Activated naive CD8-positive, alpha-beta T cell treated with anti-CD3 and anti-CD28 coated beads for 36 hours (primary cell): ENCODE measurements at places on chromosomes 6 and 20. TPM values are rescaled to one million over a fixed set of nuclear protein-coding genes. Genes with fewer than 3 reads are reported as not detected.

GRCh38 chr6:7239590-7239948 is 73.4 kb downstream of the SSR1 start:
- no peak overlapping the region for H3K27ac ChIP-seq
- H3K4me3 ChIP-seq, result no peak overlapping the region
- no peak for DNase-seq
- H3K4me1 ChIP-seq, result peaks cover 21% of the 10 kb centered on the region

DNA sequence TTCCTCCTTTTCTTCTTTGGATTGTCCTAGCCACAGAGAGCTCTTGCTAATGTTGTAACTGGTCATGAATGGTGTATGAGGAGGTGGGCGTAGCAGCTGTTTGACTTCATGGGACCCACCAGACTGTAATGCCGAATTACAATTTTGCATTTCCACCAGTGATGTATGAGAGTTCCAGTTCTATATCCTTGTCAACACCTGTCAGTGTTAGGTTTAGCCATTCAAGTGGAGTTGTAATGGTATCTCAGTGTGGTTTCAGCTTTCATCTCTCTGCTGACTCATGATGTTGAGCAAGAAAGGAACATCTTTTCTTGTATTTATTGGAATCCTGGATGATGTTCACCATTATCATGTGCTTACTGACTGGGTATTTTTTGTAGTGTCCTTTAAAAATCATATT is 5.1 kb downstream of the IGF2R start:
- peak overlapping the region; percentile 76 for H3K27ac ChIP-seq
- no peak for DNase-seq
- H3K4me1 ChIP-seq, result peaks cover 82% of the 10 kb centered on the region
- peaks cover 46% of the 10 kb centered on the region for H3K36me3 ChIP-seq

DNA sequence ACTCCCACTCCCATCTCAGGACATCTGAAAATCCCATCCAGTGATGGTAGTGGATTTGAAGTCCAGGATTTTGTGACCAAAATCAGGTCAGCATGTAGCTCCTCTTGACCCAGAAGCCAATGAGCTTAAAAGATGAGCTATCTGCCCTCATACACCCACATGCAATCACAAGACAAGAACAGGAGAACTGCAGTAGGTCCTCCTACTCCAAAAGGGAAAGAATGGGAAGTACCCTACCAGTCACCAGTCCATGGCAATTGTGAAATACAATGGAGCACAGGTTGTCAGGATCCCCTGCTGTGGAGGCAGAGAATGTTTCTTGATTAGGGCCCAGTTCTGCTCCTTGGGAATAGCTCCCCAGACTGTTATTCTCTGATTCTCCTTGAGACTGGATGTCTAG is 347.3 kb upstream of the CNR1 start:
- no peaks in the 10 kb centered on the region for H3K4me1 ChIP-seq
- peaks cover 4% of the 10 kb centered on the region for H3K27me3 ChIP-seq
- no peak for DNase-seq
- no peak overlapping the region for H3K27ac ChIP-seq

DNA sequence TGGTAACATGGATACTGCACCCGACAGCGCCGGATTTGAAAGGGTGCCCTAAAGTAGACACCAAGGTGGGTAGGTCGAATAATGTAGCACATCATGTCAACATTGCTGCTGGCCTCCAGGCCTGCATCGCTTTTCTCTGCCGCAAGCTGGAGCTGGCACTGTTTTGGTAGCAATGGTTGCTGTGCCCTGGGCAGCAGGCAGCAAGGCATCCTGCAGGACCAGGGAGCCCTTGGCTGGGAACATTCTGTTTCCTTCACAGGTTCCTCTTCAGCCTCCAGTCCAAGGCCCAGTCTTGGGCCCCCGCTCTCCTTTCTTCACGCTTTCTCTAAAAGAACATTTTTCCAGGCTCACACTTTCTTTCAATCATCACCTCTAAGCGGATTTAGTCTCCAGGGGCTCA is 365.8 kb upstream of the JARID2 start:
- H3K4me1 ChIP-seq, result peaks cover 43% of the 10 kb centered on the region
- DNase-seq, result no peak
- no peaks in the 10 kb centered on the region for H3K27me3 ChIP-seq
- H3K27ac ChIP-seq, result no peak overlapping the region
- no peak overlapping the region for H3K4me3 ChIP-seq

DNA sequence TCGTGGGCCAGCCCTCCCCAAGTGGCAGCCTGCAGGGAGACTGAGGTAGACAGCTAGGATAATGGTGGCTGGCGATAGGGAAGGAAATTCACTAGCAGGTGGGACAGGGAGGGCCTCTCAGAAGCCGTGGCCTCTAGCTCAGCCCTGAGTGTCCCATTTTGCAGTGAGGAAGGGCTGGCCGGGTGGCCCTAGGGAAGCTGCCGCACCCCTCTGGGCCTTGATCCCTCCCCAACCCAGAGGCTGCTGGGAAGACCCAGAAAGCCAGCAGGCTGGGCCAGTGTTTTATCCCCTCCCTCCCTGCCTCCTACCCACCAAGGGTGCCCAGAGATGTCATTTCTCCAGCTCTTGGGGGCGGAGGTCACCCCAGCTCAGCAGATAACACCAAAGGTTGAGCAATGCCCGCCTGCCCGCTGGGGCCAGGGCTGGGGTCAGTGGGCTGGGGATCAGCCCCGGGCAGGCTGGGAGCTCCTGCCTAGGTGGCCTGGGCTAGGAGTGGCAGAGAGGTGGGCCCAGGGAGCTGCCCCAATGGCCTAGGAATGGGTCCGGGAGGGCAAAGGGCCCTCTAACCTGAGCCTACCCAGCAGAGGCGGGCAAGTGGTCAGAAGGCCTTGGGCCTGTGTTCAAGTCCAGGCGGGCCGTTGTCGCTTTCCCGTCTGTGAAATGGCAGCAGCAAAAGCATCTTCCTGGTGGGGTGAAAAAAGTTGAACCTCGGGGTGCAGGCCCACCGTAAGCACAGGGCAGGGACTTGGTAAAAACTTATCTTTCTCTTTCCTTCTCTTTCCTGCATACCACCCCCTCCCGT is 1.6 kb upstream of the CEBPB start:
- H3K27ac ChIP-seq, result peak overlapping the region; percentile 59
- H3K27me3 ChIP-seq, result peaks cover 16% of the 10 kb centered on the region
- no peak overlapping the region for H3K4me3 ChIP-seq
- DNase-seq, result no peak

DNA sequence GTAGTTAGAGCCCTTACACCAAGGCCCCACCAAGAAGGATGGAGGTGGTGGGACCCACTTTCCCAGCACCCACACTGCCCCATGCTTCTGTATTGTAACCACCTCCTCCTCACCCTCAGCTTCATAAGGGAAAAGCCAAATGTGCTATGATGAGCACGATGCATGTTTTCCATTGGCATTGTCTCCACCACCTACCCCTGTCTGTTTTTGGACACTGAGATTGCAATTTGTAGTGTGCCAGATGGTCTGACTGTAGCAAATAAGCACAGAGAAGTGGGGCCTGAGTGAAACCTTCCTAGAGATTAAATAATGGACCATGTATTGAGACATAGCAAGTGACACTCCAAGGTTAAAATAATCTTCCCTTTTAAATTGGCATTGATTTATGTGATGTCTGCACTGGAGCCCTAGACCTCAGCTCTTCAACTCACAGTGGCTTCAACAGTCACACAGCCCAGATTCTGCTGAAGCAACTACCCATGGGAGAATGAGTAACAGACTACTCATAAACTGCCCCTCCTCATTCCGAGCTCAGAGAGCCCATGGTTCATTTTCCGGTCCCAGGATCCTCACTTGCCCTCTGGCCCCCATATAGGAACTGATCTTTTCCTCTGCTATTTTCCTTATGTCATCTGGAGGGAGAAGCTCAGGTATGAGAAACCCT is 177.9 kb downstream of the COL9A1 start:
- no peaks in the 10 kb centered on the region for H3K36me3 ChIP-seq
- no peak overlapping the region for H3K27ac ChIP-seq

MAFB gene
- not detected for total RNA-seq

FAM83B gene
- total RNA-seq, result not detected

DDX43 gene
- total RNA-seq, result 0.39 TPM

DNA sequence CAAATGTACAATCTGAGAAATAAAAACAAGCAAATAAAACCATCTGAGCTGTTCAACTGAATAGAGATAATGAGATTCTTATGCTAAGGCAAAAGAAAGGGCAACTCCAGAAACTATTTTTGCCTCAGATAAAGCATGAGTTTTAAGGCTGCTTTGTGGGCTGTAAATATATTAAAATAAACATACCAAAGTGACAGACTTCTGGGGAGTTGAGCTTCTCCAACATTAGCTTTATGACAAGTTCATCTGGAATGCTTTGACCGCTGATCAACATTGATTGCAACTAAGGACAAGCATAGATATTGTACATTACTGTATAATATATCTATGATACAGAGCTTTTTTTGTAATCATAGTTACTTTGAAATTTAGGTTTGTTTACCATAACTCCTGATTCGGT is 19.3 kb downstream of the AK9 start:
- DNase-seq, result no peak
- no peaks in the 10 kb centered on the region for H3K4me1 ChIP-seq
- H3K27me3 ChIP-seq, result no peaks in the 10 kb centered on the region
- no peak overlapping the region for H3K27ac ChIP-seq

HLA-F gene
- 178 TPM for total RNA-seq

MTCH1 gene
- 103 TPM for total RNA-seq

- peaks cover 3% of the 10 kb centered on the region for H3K36me3 ChIP-seq
- no peaks in the 10 kb centered on the region for H3K27me3 ChIP-seq
- no peak overlapping the region for H3K4me3 ChIP-seq
- DNase-seq, result no peak
- H3K27ac ChIP-seq, result no peak overlapping the region
These were observed 103.9 kb upstream of the ARG1 start for GRCh38 chr6:131469130-131469529.

GRCh38 chr6:107679457-107679856 is 144.7 kb downstream of the SCML4 start:
- H3K4me3 ChIP-seq, result no peak overlapping the region
- H3K27me3 ChIP-seq, result no peaks in the 10 kb centered on the region
- H3K4me1 ChIP-seq, result peaks cover 4% of the 10 kb centered on the region
- no peak for DNase-seq

TMEM200A gene
- total RNA-seq, result not detected

GRCh38 chr6:25314509-25315175 is 35.5 kb downstream of the CARMIL1 start:
- no peak overlapping the region for H3K27ac ChIP-seq
- H3K4me1 ChIP-seq, result peaks cover 32% of the 10 kb centered on the region
- no peaks in the 10 kb centered on the region for H3K36me3 ChIP-seq
- DNase-seq, result no peak
- H3K4me3 ChIP-seq, result no peak overlapping the region

CALHM4 gene
- total RNA-seq, result not detected

ETV7 gene
- 3.1 TPM for total RNA-seq

CYP24A1 gene
- total RNA-seq, result not detected

- H3K27ac ChIP-seq, result no peak overlapping the region
- H3K36me3 ChIP-seq, result peaks cover 14% of the 10 kb centered on the region
- no peak for DNase-seq
- H3K4me1 ChIP-seq, result peaks cover 6% of the 10 kb centered on the region
These were observed 31.1 kb upstream of the SLC35D3 start for GRCh38 chr6:136890986-136891385.

GRCh38 chr6:35706468-35706867 is 17.8 kb upstream of the FKBP5 start:
- no peak overlapping the region for H3K4me3 ChIP-seq
- H3K27ac ChIP-seq, result no peak overlapping the region
- H3K4me1 ChIP-seq, result peaks cover 13% of the 10 kb centered on the region
- no peak for DNase-seq
- H3K27me3 ChIP-seq, result no peaks in the 10 kb centered on the region
- H3K36me3 ChIP-seq, result peaks cover 3% of the 10 kb centered on the region

DNA sequence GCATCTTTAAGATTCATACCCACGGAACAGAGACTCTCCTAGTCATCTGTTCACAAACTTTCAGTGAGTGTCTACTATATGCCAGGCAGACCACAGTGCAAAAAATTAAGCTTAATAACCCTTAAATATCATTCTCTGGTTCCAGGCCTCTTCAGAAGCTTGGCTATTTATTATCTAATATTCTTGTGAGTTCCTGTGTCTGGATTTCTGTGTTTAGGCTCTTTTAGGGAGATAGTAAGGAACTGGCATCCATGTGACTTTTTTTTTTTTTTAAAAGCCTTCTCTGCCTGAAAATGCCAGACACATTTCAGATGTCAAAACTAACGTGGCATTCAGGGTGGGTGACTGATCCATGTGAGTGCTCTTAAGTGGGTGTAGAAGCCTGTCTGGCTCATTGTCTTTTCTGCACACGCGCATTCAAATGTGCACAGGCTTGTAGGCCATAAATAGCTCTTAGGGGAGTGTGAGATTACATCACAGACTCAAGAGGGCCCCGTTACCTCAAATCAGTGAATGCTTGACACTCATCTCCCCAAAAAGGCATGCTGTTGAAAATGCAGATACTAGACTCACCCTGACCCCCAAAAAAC is 141.9 kb downstream of the GMPR start:
- H3K4me1 ChIP-seq, result peaks cover 5% of the 10 kb centered on the region
- no peak for DNase-seq
- no peak overlapping the region for H3K4me3 ChIP-seq
- peaks cover 5% of the 10 kb centered on the region for H3K36me3 ChIP-seq
- H3K27me3 ChIP-seq, result no peaks in the 10 kb centered on the region

CENPW gene
- total RNA-seq, result 75.3 TPM

- H3K36me3 ChIP-seq, result no peaks in the 10 kb centered on the region
- H3K4me3 ChIP-seq, result peak overlapping the region; percentile 63
- DNase-seq, result no peak
- H3K27ac ChIP-seq, result no peak overlapping the region
- H3K4me1 ChIP-seq, result peaks cover 20% of the 10 kb centered on the region
- peaks cover 83% of the 10 kb centered on the region for H3K27me3 ChIP-seq
These were observed 756 bp downstream of the MOXD1 start for GRCh38 chr6:132400555-132400882.

GRCh38 chr20:16444057-16444777 is 129.0 kb downstream of the KIF16B start:
- no peaks in the 10 kb centered on the region for H3K27me3 ChIP-seq
- H3K36me3 ChIP-seq, result peaks cover 15% of the 10 kb centered on the region
- H3K4me3 ChIP-seq, result no peak overlapping the region
- H3K4me1 ChIP-seq, result no peaks in the 10 kb centered on the region

DNA sequence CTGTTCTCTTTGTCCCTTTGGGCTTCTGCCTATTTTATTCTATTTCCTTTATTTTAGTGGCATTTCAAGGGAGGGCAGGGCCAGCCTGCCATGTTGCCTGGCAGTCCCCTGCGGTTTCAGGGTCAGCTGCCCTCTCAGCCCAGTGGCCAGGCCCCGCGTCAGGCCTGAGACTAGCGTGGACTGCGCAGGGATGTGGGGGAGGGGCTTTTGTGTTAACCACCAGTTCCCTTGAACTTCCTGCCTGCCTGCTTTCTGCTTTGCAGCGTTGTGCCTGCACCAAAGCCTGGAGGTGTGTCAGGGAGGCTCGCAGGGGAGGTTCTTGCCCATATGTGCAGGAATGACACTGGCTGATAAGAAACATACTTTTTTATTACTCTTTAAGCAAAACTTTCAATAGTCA is 157.6 kb downstream of the SLC35B3 start:
- H3K4me3 ChIP-seq, result no peak overlapping the region
- no peaks in the 10 kb centered on the region for H3K4me1 ChIP-seq
- no peak overlapping the region for H3K27ac ChIP-seq

GPR6 gene
- not detected for total RNA-seq

GRCh38 chr20:44848254-44849015 is 37.1 kb upstream of the YWHAB start:
- H3K27me3 ChIP-seq, result peaks cover 6% of the 10 kb centered on the region
- H3K4me1 ChIP-seq, result no peaks in the 10 kb centered on the region
- no peak overlapping the region for H3K4me3 ChIP-seq
- no peaks in the 10 kb centered on the region for H3K36me3 ChIP-seq

OTOR gene
- not detected for total RNA-seq
